ENCODE measurements at places on chromosomes 12 and 14. TPM values are rescaled to one million over a fixed set of nuclear protein-coding genes. Genes with fewer than 3 reads are reported as not detected.

Gene SLC6A13
- total RNA-seq, result 3.2 TPM

GRCh38 chr12:12039897-12040296 lies 30.8 kb upstream of the BCL2L14 start:
- no peak for DNase-seq

DNA sequence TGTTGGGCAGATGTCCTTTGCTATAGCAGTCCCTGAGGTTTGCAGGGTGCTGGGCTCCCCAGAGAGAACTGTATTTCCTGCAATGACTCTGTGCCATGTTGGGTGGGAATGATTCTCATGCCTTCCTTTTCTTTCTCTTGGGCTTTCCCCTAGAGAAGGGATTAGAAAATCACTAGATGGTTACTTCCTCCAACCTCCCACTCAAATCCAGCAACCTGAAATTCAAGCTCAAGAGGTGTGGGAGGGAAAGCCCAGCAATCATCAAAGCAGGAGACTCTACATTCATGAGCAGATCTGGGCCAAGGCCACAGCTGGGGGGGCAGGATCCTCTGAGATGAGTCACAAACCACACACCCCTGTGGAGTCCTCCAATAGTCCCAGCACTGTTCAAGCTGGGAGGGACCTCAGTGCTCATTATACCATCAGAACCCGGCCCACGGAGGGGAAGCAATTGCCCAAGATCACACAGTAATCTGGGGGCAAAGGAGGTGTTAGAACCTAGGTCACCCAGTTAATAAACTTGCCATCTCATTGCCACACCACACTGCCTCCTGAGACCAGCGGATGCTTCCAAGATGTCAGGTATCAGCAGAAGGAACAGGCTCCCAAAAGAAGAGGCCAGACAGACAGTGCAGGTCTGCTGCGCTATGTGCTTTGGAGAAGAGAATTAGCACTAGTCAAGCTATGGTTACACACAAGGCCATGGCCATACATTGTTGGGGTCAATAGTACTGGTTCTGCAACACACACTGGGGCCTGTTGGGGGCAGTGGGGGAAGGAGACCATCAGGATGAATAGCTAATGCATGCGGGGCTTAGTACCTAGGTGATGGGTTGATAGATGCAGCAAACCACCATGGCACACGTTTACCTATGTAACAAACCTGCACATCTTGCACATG lies 65.7 kb downstream of the TTC9 start:
- no peak for DNase-seq

Gene PPP1R3E
- total RNA-seq, result 7.9 TPM

DNA sequence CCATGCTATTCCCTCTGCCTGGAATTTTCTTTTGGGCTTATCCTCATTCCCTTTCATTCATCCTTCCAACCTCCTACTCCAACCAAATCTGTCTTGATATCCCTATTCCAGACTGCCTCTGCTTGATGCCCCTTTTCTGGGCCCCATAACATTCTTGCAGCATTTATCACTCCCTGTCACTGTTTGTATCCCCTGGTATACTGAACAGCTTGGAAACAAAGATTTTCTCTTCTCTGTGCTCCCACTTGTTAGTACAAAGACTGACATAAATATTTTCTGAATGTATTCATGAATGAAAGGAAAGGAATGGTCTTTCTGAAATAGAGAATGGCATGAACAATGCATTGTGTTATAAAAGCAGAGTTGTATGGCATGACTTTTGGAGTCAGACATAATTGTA lies 7.5 kb downstream of the IRAK4 start:
- DNase-seq, result no peak

DNA sequence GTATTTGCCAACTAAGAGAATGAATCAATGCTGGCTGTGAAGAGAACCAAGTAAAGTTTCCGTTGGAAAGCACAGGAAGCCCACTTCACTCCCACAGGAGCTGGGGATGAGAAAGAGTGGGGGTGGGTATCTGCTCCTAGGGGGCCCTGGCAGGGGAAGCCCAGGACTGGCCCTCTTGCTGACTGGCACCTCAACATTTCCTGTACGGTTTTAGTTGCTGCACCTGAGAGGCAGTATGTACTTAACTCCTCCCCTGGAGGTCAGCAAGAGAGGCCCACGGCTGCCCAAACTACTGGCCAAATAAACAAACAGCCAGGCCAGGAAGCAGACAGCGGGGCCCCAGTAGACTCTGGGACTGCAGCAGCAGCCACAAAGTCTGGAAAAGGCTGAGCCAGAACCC lies 33.8 kb upstream of the VWF start:
- DNase-seq, result no peak

GRCh38 chr12:10690906-10691305 lies 17.1 kb upstream of the STYK1 start:
- DNase-seq, result no peak

Gene ERP27
- total RNA-seq, result 0.19 TPM

- no peak for DNase-seq
These were observed 263.8 kb downstream of the APAF1 start for GRCh38 chr12:98908866-98909265.

DNA sequence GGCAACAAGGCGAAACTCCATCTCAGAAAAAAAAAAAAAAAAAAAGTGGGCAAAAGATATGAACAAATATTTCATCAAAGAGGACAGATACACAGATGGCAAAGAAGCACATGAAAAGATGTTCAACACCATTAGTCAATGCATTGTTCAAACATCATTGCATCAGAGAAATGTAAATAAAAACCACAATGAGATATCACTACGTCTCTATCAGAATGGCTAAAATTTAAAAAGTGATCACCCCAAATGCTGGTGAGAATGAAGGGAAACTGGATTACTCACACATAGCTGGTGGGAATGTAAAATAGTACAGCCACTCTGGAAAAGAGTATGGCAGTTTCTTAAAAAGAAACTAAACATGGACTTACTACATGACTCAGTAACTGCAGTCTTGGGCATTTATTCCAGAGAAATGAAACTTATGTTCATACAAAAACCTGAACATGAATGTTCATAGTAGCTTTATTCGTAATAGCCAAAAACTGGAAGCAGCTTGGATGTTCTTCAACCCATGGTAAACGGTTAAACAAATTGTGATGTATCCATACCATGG lies 3.6 kb downstream of the L2HGDH start:
- no peak for DNase-seq

GRCh38 chr14:87894920-87895319 lies 98.1 kb downstream of the GALC start:
- DNase-seq, result no peak

Measured in Right ventricle myocardium inferior (tissue), 1 donor.